ENCODE measurements at places on chromosomes 1 and 21.

DNA sequence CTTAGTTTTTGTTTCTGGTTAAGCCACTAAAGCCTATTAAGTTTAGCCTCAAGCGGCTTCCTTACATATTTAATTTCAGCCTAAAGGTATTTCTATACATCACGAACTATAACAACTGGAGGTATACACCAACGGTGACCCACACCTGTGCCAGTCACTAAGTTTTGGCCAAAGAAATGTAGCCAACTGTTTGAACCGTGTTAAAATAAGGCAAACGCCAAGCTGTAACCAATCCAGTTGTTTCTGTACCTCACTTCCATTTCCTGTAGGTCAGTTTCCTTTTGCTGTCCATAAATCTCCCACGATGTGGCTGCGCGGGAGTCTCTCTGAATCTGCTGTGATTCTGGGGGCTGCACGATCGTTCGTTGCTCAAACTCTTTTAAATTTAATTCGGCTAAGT lies 5.6 kb upstream of the ERO1B start:
- no peak for DNase-seq

GRCh38 chr1:54839824-54840223 lies 38.7 kb upstream of the TTC22 start:
- DNase-seq = no peak

- DNase-seq = no peak
These were observed 51.8 kb downstream of the RUNX1 start for GRCh38 chr21:34997294-34997693.

- no peak for DNase-seq
These were observed 95.0 kb downstream of the CDC42BPA start for GRCh38 chr1:227223171-227223806.

DNA sequence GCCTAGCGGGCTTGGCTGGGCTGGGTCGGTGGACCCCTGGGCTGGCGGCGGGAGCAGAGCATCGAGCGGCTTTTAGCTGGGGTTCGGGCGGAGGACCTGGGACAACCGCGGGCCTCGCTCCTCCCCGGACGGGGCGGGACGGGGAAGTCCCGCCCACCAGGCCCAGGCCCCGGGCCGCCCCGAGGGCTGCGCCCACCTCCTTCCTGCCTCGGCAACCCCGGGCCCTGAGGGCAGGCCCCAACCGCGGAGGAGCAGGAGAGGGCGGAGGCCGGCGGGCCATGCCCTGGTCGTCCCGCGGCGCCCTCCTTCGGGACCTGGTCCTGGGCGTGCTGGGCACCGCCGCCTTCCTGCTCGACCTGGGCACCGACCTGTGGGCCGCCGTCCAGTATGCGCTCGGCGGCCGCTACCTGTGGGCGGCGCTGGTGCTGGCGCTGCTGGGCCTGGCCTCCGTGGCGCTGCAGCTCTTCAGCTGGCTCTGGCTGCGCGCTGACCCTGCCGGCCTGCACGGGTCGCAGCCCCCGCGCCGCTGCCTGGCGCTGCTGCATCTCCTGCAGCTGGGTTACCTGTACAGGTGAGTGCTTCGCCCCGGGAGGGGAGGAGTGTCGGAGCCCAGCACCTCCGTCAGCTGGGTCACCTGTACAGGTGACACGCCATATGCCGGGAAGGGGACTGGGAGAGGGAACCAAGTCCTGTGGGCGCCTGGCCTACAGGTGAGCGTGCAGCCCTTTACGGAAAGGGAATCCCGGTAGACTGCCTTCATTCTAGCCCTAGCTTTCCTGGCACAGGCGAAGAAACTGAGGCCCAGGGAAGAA lies at the start of gene XKR8:
Gene XKR8 (plus strand): TSS at position 182 of the 812 bp plus-strand sequence. CDS start 97 bp downstream, at position 279.
- DNase-seq = peak; percentile 72

GRCh38 chr1:31949862-31950261 lies 11.7 kb upstream of the PTP4A2 start:
- no peak for DNase-seq

- no peak for DNase-seq
These were observed 90.3 kb upstream of the DUSP10 start for GRCh38 chr1:221832151-221832550.

DNA sequence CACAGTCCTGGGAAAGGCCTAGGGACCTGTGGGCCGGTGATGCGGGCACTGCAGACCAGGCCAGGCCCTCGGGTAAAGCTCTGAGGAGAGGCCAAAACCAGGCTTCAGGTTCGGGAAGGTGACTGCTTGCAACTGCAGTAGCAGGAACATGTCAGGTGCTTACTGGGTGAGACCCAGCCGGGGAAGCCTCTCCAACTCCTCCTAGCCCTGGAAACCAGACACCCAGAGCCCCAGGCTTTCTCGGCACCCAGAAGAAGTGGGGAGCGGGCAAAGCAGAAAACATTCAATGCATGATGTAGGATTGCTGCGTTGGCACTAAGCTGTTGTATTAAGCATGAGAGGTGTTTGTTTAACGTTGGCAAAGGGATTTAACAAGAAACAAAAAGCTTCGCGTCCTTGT lies 20.2 kb upstream of the GNPAT start:
- DNase-seq = no peak

GRCh38 chr1:43847290-43847689 lies 86.3 kb upstream of the ARTN start:
- no peak for DNase-seq
